Esophagus muscularis mucosa (tissue), 4 donors: ENCODE measurements at places on chromosomes 7 and 10.

DNA sequence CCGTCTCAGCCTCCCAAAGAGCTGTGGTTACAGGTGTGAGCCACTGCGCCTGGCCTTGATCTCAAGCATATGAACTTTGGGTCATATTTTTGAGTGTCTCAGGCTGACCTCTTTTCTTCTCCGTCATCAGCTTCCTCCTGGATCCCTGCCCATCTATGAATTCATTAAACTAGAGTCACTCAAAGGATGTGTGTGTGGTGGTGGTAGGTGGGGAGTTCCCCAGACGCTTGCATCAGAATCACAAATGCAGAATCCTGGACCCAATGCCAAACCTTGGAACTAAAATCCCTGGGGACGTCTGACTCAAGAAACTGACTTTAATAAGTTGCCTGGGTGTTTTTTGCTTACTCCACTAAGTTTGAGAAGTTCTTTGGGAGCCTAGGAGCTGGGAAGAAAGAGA lies 6.7 kb upstream of the CREB5 start:
- no peak for DNase-seq

DNA sequence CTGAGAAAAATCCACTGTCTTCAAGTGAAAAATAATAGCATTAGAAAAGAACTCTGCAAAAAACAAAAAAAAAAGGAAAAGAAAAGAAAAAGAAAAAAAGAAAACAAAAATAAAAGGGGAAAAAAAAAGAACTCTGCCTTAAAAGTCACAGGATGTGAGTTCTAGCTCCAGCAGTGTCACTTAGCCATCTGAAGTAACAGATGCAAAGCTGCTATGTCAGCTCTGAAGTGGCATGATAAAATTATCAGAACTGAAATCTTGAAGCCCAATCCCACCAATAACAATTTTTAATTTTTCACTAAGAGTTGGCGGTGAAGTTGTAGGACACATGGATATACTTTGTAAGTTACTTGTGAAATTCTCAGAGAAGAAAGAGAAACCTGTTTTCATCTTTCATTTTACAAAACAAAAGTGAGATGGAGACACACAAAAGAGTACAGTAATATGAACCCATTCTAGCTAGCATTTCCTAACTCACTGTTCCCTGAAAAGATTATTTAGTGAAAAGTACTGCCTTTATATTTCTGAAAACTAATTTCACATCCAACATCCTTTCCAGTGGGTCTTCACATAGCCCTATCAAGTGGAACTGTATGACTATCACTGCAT lies 103.5 kb downstream of the ELAPOR2 start:
- DNase-seq, result no peak

- DNase-seq, result no peak
Observed at GRCh38 chr7:121744877-121745276, 128.1 kb upstream of the PTPRZ1 start.

- DNase-seq, result no peak
Observed at GRCh38 chr10:129905553-129905952, 58.5 kb downstream of the EBF3 start.
